Caco-2 (cell line): ENCODE measurements at places on chromosomes 7 and 10.

DNA sequence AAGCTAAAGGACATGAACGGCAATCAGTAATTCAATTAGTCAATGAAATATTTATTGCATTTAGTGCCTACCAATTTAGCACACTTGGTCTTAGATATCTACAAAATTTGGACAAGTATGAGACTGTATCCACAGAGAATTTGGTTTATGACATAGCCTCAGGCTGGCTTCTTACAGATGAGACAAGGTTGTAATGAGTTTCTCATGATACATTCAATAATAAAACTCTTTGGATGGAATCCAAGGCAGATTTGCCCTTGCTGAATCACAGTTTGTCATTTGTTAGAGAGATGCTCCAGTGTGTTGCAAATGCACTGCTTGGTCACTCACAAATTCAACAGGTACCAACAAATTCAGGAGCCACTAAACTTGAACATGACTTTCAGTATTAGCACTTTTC is 162.5 kb downstream of the GPR37 start:
- no peak for DNase-seq

DNA sequence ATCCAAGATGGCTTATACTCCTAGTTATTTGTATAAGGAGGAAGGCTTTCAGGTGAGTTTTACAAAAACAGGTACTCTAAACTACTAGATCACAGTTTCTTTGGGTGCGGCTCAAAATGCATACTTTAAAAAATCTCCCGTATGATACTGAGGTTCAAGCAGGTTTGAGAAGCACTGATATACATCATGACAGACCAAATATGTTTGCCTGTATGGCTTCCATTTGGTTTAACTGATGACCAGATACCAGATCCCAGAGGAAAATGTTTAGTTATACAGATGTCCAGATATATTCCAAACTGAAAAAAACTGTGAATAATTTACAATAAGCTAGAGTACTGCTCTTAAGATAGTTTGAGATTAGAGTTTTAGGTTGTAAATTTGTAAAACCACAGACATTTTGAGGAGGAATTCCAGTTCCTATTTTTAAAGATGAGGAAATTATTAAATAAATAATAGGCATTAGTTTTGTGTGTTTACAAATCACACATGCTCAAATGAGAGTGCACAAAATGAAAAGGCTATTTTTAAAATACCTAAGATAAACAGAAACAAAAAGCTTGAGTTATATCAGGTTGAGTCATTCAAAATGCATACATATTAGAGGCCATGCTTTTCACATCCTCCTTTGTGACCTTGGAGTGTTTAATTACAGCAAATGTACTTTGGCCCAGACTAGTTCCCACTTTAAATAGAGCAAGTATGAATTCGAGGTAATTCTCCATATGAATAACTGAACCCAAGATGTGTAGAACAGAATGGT is 60.5 kb downstream of the SEMA3C start:
- no peak for DNase-seq

- no peak for DNase-seq
Observed at GRCh38 chr10:126264102-126265018, 123.9 kb downstream of the ADAM12 start.

- DNase-seq: no peak
Observed at GRCh38 chr10:62335326-62335725, 38.8 kb upstream of the ZNF365 start.

DNA sequence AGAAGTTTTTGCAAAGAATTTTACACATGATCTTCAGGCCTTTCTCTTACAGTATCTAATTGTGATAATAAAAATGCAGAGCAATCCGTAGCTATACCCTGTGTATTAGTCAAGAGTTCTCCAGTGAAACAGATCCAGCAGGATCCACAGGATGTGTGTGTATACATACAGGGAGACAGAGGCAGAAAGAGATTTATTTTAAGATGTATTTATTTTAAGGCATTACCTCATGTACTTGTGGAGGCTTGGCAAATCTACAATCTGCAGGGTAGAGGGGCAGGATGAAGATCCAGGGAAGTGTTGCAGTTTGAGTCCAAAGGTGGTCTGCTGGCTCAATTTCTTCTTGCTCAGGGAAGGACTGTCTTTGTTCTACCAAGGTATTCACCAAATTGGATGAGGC is 41.7 kb downstream of the ARHGAP12 start:
- DNase-seq: no peak

DNA sequence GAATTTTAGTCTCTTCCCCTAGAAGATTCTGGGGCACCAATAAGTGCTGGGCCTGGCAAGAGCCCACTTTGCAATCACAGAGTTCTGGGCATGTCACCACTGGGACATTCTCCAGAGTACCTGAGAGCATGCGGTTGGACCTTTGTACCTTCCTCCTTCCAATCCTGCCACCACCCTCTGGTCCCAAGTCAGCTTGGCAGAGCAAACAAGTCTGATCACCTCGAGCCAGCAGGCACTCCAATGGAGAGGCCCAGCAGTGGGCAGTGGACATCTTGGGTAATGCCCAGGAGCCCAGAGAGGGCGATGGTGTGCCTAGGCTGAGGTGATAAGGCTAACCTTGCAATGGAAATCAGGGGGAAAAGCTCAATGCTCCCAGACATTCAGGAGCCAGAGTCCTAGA is 43.4 kb downstream of the SH3PXD2A start:
- no peak for DNase-seq

DNA sequence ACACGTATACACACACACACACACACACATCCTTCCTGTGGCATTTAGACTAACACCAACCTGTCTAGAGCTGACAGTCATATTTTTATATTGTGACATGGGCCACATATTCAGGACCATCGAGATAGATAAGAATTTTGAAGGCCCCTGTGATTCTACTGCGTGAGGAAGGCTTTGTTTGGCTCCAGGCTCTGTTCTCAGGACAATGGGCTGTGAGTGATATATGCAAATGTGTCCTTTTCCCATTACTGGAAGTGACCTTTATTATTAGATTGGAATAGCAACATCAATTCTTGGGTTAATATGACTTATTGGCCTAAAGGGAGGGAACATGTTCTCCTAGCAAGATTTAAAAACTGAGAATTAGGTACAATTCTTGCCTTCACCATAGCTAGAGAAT is 156.1 kb downstream of the SPAG6 start:
- no peak for DNase-seq

DNA sequence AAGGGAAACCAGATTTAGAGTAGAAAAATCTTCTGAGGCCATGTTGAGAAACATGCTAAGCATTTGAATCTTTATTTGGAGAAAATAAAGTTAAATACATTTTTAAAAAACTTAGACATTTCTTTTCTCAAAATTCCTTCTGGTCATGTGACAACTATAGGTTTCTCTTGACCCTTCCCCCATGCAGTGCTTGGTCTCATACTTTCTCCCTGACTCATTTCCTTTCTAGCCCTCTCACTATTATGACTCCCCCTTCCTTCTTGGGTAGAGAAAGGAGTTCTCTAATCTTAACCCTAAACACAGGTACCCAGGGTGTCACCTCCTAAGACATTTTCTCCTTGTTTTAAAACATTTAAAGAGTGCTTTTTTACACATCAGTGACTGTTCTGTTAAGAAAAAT is 179.5 kb upstream of the TMEM106B start:
- DNase-seq: no peak

- DNase-seq: peak; percentile 3
Observed at GRCh38 chr7:77867537-77867865, 68.9 kb downstream of the PHTF2 start.

GRCh38 chr10:70799124-70799523 is 13.9 kb upstream of the TBATA start:
- DNase-seq: no peak

- peak; percentile 29 for DNase-seq
Observed at GRCh38 chr10:59465088-59465487, 102.7 kb upstream of the FAM13C start.

DNA sequence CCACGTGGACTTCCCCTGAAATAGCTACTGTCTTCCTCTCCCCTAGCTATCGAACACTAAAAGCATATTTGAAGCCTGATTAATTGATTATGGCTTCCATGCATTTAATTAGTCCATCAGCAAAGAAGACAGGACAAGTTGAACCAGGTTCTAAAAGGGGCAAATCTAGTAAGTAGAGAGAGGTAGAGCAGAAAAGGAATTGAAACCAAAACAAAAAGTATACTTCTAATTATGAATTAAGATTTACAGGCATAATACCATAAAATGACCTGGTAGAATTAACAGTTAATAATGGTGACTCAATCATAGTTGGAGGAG is 393 bp upstream of the DNAJC1 start:
- DNase-seq: no peak

GRCh38 chr10:1774796-1775195 is 37.5 kb upstream of the ADARB2 start:
- DNase-seq: no peak

DNA sequence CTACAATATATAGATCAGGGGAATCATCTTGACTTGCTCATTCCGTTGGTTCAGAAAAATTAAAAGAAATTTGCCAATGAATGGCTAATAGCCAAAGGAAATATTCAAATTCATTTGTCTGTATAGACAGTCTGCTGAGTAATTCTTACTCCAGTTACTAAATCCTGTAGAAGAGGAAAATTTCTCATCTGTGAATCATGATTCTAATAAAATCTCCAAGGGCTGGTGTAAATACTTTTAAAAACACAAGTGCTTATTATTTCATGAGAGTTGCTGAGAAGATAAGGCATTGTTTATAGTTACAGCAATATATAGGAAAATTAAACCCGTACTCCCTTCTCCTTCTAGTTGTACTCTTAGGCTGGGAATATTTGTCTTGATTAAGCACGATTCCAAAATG is 53.0 kb downstream of the WNT2 start:
- DNase-seq: no peak

DNA sequence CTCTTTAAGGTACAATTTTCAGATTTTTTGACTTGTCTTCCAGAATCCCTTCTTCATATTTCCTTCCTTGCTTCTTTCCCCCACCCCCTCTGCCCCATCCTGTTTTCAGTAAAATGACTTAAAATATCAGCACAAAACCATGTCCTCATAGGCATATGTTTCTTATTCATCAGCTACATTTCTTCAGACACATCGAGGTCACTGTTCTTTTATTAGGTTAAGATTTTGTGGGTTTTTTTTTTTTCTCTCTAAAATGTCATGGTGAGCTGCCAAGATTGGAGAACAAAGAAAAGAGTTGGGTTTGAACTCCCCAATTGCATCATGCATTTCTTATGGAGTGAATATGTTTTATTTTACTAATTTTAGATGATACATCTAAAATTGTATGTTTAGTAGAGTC is 35.8 kb downstream of the LAMB4 start:
- DNase-seq: no peak

- no peak for DNase-seq
Observed at GRCh38 chr7:88115816-88116215, 104.0 kb downstream of the SRI start.

- no peak for DNase-seq
Observed at GRCh38 chr10:80553436-80553835, 15.7 kb downstream of the SH2D4B start.

- DNase-seq: no peak
Observed at GRCh38 chr7:55306331-55306730, 58.8 kb upstream of the LANCL2 start.

DNA sequence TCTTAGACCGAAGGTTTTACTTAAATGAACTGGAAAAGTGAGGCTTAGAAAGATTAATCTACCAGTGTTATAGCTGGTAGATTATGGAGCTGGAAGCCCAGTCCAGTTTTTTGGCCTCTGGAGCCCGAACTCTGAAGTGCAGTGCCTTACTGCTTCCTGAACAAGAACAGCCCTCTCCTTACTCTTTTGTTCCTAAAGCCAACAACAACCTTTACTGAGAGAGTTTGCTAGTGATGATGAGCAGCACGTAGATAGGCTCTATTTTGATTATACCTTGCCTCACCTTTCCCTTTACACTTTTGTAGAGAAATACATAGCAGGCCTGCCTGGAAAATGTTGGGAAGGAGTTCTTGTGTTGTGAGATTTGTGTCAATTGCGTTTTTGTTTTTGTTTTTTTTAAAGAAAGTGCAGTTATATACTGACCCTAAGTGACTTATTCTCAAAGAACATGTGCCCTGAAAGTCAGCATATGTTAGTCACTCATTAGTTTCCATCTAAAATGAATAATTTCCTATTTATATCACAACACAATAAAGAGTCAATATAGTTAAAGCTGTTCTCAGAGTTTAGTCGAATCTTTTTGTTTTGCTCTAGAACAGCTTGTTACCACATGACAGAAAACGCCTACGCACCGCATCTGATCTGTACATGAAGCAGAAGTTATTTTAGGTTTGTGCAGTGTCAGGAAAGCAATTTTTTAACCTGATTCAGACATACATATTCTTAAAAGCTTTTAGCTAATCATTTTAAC is 33.0 kb downstream of the PLEKHA1 start:
- DNase-seq: no peak
